ENCODE measurements at places on chromosomes 12 and 14.

DNA sequence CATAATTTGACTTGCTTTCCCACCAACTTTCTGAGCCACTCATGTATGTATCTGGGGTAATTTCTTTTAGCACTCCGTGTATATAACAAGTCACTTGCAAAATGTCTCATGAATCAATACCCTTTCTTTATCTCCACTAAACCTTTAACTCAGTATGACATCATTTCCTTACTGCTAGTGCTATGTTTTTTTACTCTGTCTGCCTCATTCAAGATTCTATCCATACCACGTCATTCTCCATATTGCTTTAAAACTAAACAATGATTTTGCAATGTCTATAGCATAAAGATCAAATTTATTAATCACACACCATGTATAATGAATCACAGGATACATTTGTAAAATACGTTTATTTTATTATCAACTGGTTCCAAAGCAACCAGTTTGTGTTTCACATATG is 178.2 kb downstream of the PIK3C2G start:
- DNase-seq, result no peak

- DNase-seq, result no peak
Measured at GRCh38 chr12:110619534-110619953, 5.6 kb downstream of the TCTN1 start.

DNA sequence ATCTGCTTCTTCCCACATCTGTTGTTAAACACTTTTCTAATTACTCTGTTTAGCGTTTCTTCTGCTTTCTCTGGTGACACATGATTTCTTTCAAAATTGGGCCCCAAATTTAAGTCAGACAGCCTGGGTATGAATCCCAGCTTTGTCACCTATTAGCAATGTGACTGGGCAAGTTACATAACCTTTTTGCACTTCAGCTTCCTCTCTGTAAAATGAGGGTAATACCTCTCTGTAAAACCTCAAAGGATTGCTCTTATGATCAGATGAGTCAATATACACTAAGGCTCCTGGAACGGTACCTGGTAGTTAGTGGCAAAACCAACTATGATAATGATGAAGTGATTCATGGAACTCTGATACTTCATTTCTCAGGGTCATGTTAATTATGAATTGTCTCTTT is 33.0 kb downstream of the E2F7 start:
- no peak for DNase-seq

GRCh38 chr12:3761116-3761735 is 8.3 kb upstream of the CRACR2A start:
- no peak for DNase-seq

DNA sequence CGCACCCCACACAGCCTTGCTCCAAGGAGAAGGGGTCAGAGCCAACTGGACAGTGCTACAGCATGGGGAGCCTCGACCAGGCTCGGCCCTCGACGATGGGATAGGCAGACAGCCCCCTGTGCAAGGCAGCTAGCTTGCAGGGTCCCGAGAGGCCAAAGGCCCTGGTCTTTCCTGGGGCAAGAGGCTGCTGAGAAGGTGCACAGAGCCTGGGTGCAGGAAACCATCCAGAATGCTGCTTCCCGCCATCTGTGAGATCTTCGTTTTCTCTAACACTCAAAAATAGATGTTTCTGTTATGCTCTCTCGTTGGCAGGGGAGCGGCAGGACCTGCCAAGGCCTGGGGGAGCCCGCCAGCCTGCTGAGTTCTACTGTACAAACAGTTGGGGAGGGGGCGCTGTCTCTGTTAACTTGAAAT is 168.0 kb upstream of the RTL1 start:
- no peak for DNase-seq

DNA sequence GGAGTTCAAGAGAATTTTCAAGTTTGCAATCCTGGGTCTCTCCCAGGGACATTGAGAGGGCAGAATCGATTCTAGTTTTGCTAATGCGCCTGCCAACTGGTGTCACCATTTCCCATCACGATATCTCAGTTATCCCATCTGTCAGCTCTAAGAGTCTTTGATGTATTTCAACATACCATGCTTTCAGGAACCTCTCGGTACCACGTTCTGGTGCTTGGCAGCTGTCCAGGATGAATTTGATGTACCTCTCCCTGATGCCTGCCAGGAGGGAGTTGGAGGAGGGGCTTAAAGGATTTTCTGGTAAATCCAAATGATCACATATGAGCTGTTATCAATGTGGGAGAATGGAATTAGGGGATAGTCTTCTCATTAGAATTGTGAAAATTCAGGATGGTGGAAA is 332.5 kb downstream of the RGS6 start:
- DNase-seq, result no peak

DNA sequence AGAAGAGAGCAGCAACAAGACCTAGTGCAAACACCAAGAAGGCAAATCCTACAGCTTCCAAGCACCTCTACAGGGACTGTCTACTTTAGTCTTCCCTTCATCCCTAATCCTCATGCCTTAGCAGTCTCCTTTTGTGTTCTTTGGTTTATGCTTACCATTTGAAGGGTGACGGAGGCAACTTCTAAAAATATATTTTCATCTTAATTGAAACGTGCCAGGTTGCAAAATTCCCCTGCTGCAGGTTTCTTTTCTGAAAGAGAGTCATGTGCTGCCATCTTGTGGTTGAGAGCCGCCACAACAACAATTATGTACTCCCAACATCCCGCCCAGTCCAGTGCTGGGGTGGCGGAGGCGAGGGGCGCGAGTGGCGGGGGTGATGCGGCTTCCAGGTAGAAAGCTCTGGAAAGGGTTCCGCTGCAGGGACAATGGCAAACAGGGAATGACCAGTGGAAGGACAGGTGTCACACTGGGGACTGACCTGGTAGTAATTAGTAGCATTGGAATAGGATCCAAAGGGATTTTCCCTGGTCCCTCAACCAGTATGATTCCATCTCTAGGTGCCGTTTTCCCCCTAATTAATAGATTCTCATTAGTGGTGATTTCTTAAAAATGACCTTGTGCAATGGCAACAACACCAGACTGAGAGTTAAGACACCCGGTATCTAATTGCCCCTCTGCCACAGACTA is 80.3 kb upstream of the GNG2 start:
- peak; percentile 56 for DNase-seq

DNA sequence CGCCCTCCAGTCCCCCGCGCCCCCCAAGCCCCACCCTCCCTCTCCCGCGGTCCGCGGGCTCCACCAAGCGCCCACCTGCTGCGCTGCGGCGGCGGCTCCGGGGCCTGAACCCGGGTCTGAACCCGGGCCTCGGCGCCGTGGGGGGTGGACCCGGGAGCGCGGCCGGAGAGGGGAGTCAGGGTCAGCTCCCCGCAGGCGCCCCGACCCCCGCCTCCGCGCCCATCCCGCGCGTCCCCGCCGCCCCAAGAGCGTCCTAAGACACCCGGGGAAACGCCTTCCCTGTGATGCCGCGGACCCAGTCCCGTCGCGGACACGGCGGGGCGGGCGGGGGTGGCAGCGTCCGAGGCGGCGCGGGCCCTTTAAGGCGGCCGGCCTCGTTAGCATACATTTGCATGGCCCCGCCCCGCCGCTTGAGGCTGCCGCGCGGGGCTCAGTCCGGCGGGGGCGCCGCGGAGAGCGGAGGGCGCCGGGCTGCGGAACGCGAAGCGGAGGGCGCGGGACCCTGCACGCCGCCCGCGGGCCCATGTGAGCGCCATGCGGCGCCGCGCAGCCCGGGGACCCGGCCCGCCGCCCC is at the start of gene MMP17:
Gene MMP17 (plus strand): TSS at position 433 of the 574 bp plus-strand sequence. CDS start 102 bp downstream, at position 535.
- no peak for DNase-seq
